ENCODE measurements at places on chromosomes 2 and 18.

- DNase-seq, result no peak
Observed at GRCh38 chr2:70962211-70962884, 16.1 kb upstream of the ANKRD53 start.

DNA sequence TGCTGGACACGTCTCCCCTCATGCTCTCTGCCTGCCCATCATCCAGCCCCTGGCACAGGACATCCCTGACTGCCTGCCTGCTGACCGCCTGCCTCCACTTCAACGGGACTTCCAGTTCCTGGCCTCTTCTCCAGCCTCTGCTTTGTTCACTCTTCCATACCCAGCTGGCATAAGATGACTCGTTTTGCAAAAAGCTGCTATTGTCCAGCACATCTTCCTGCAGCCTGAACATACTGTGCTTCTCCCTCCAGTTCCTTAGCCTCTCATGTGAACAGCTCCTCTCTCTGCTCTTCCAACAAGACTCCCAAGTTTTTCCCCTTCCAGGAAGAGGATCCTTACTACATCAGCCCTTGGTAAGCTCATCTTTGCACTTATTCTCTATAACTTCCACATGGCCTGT is 62.4 kb upstream of the SKOR2 start:
- DNase-seq, result no peak

- no peak for DNase-seq
Observed at GRCh38 chr2:166892397-166892796, 4.1 kb downstream of the XIRP2 start.

DNA sequence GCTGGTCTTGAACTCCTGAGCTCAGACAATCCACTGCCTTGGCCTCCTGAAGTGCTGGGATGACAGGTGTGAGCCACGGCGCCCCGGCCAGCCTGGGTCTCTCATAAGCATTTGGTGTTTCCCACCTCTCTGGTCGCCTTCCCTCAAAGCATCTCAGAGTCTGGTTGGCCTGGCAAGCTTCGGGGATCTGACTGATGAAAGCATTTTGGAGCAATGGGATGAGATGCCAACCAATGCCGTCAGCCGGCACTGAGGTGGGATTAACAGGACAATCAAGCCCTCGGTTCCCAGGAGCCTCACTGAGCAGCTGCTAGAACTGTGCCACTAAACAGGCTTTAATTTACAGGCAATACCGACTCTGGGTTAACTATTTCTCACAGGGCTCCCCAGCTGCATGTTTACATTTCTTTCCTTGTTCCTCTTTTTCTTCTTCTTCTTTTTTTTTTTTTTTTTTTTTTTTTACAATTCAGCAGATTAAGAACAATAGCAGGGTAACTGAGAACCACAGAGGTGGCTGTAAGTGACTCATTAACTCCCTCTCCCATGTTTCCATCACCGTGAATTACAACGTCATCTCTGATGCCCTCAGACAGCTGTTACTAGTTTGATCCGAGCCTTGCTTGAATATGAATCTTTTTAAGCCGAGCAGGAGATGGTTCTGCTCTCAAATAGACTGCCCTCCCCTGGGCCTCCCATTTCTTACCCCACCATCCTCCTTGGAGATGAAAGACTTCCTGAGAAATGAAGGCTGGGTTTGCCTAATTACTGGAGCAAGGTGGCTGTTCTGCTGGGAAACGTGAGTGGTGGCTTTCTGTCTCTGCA is 37.9 kb downstream of the ODC1 start:
- DNase-seq, result no peak

- DNase-seq, result no peak
Observed at GRCh38 chr2:30177440-30177839, 30.6 kb downstream of the YPEL5 start.

DNA sequence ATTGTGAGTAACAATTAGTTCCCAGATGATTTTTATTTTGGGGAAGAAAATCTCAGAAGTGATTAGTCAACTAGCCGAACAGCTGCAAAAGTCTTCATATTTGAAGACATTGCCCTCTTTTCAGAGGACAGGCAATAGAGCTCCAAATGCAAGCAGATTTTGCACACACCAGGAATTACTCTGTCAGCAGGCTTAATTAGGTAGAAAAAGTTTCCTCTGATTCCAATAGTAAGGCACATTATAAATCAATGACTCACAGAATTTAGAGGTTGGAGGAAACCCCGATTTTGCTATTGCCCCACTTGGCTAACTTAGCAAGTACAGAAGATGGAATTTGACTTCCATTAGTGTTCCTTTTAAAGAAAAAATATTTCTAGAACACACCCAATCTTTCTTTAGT is 30.7 kb upstream of the SCN1A start:
- DNase-seq, result no peak

- DNase-seq, result no peak
Observed at GRCh38 chr2:232353660-232354059, 24.9 kb upstream of the ALPP start.

- peak; percentile 21 for DNase-seq
Observed at GRCh38 chr2:82790206-82791021, 1668.7 kb downstream of the SUCLG1 start.

DNA sequence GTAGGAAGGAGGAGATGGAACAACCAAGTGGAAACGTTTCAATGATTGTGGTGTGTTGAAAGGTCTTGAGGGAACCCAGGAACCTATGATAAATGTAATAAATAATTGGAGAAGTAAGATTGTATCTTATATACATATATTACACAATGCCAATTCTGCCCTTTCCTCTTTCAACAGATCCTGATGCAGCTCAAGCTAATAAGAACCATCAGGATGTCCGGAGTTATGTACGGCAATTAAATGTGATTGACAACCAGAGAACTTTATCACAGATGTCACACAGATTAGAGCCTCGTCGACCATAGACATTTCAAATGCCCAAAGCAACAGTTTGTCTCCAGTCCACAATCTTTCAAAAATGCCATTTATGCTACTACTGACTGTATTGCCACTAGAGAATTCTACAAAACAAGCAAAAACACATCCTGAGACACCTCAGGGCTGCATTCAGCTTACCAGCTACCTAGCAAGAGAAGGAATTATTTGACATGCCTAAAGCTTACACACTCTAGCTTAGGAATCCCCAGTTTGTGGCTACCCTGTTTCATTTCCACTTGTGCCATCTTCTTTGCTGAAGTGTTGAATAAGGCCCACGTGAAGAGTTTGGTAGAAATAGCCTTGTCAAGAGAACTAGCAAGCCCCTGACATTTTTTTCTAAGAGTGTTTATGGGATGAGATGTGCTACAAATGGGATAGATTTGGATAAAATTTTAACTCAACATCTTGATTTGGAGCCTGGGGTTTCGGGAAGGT is 24.0 kb upstream of the MAP3K20 start:
- no peak for DNase-seq

- no peak for DNase-seq
Observed at GRCh38 chr18:28149810-28150420, 27.0 kb downstream of the CDH2 start.

- peak; percentile 57 for DNase-seq
Observed at GRCh38 chr2:121897335-121897970, 142.0 kb downstream of the TSN start.

DNA sequence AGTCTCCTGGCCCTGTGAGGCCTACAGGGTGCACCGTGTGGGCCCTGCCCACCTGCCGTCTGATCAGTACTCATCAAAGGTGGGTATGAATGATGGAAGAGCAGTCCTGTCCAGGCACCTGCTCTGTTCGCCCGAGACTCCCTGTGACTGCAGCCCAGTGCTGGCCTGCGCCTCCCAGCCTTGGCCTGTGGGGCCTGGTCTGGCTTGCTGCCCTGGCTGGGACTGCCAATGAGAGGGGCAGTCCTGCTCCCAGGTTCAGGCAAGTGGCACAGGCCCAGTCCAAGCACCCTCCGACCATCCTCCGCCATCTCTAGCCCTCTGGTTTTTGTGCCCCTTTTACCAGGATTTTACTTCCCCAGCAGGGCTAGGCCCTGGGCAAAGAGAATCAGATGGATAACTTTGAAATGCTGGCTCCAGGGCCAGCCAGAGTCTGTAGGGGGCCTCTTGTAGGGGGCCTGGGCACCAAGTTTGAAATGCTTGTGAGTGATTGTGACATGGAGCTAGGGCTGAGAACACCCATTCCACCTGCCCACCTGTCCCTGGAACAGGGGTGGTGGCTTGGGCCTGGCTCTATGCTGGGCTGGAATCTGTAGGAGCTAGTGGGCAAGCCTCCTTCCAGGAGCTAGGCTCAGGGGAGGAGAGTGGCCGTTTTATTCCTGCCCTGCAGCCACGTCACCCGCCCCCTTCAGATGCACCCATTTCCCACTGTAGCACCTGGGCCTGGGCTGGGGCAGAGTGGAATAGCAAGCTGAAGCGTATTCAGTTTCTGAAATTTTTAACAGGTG is 8.7 kb upstream of the HS6ST1 start:
- no peak for DNase-seq

DNA sequence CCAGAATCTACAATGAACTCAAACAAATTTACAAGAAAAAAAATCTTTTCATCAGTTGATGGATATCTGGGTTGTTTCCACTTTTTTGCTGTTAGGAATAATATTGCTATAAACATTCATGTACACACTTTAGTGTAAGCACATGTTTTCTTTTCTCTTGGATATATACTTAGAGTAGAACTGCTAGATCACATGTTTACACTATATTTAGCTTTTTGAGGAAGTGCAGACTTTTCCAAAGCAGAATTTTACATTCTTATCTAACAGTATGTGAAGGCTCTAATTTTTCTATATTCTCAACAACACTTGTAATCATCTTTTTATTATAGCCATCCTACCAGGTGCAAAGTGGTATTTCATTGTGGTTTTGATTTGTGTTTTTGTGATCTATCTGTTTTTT is 103.6 kb upstream of the RMP24 start:
- DNase-seq, result no peak

DNA sequence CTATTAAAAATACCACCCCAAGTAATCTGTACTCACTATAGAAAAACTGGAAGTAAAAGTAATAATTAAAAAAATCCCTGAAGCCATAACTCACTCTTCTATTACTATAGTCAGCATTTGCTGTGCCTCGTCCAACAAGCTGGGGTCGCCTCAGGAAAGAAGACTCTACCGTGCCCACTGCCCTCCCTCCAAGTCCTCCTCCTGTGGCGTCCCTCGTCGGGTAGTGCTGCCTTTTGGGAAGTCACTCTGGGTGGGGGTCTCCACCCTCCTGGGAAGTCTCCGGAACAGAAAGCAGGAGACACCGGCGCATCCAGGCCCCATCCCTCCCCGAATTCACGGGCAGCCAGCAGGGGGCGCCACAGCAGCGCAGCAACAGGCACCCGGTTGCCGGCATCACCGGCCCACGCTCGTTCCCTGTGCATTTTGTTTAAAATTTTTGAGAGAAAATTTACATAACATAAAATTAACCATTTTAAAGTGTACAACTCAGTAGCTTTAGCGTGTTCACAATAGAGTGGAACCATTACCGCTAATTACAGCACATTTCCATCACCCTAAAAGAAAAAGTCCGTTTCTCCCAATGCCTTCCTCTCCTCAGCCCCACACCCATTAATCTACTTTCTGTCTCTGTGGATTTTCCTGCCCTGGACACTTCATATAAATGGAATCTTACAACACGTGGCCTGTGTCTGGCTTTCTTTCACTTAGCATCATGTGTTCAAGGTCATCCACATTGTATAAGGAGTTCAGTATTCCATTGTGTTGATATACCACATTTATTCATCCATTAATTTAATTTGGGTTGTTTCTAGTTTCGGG is 62.2 kb downstream of the ADNP2 start:
- DNase-seq, result no peak

GRCh38 chr2:109712746-109713145 is 81.4 kb upstream of the RGPD5 start:
- DNase-seq, result no peak

DNA sequence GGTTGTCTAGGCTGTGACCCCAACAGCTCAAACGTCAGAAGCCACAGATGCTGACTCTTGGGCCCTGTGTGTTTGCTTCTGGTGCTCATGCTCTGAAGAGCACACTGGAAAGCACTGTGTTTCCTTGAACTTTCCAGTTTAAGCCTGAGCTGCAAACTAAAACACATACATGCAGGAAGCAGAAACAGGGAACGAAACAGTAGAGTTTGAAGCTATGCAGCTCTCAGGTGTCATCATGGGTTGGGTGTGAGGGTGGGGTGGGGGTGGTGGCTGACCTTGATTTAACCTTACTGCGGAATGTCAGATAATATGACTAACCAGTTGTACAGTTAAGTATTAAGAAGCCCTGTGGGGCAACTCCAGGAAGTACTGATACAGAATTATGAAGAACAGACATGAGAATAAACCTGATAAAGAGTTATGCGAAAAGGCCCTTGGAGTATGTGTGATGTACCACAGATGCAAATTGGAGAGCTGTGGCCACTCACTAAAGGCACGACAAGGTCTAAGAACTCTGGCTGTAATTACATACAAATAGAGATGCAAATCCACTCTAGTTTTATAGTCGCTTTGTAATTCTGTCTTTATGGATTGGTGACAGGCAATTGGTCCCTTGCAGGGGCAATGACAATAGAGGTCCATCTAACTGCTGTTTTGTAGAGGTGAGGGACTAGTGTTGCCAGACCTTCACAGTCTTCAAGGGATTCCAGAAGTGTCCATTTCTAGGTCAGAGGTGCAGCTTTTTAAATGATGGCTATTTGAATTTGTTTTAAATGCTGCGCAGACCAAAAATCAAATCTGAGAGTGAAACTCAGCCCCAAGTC is 273.1 kb downstream of the NAPG start:
- DNase-seq, result peak; percentile 62

DNA sequence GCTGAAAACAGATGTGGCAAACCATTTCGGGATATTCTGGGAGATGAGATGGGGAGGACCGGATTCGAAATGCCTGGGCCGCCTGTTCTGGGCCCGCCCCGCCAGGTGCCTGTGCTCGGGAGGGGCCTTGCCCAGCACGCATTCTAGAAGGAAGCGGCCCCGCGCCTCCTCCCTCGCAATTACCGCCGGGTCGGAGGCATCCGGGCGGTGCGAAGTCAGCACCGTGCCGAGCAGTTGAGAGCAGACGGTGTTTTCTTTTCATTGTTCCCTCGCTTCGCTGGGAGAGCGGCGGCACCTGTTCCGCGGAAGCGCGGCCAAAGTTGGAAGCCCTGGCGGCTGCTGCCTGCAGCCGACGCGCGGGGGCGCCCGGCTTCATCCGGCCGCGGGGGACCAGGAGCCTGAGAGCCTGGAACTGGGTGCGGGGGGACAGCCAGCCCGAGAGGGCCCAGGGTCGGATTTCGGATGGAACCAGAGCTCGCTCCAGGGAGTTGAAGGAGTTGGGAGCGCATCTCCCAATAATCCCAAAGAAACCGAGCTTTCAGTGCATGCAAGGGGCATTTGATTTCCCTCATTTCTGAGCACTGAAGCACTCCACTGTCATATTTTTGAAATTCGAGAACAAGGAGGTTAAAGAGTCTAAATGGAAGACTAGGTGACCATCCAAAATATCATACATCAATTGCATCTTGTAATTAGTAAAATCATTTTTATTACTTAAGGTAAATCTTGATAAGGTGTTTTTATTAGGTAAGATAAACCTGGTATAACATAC is 241.8 kb upstream of the RAB12 start:
- DNase-seq, result peak; percentile 43

GRCh38 chr2:3639015-3639630 is 18.9 kb upstream of the ALLC start:
- no peak for DNase-seq

- DNase-seq, result no peak
Observed at GRCh38 chr2:109242210-109242653, 113.2 kb downstream of the SH3RF3 start.

- no peak for DNase-seq
Observed at GRCh38 chr2:25514043-25514637, 159.2 kb downstream of the DTNB start.

- no peak for DNase-seq
Observed at GRCh38 chr2:22604136-22604535, 780.8 kb upstream of the KLHL29 start.

GRCh38 chr2:30608643-30609042 is 161.6 kb downstream of the LCLAT1 start:
- no peak for DNase-seq

All from SW480 (cell line).